Stimulated activated CD4-positive, alpha-beta T cell treated with anti-CD3 and anti-CD28 coated beads, TNF-alpha, amount 100 ng/mL, for 4 hours (primary cell): ENCODE measurements at places on chromosomes 7 and 10.

DNA sequence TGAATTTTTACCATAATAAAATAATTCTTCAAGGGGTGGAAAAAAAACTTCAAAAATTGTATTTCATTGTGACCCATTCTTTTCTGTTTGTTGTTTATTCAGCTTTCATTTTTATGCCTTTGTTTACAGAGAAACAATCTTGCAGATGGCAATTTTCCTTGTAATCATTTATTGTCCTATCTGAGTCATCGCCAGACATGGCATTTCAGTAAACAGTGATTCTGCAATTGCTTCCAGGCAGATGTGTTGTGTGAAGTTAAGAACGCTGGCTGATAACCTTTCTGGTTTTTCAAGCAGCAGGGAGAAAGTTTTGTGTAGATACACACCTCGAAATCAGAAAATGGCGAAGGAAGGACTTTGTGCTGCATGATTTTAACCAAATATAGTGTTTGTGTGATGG lies 80.7 kb upstream of the RPA3 start:
- DNase-seq = no peak

DNA sequence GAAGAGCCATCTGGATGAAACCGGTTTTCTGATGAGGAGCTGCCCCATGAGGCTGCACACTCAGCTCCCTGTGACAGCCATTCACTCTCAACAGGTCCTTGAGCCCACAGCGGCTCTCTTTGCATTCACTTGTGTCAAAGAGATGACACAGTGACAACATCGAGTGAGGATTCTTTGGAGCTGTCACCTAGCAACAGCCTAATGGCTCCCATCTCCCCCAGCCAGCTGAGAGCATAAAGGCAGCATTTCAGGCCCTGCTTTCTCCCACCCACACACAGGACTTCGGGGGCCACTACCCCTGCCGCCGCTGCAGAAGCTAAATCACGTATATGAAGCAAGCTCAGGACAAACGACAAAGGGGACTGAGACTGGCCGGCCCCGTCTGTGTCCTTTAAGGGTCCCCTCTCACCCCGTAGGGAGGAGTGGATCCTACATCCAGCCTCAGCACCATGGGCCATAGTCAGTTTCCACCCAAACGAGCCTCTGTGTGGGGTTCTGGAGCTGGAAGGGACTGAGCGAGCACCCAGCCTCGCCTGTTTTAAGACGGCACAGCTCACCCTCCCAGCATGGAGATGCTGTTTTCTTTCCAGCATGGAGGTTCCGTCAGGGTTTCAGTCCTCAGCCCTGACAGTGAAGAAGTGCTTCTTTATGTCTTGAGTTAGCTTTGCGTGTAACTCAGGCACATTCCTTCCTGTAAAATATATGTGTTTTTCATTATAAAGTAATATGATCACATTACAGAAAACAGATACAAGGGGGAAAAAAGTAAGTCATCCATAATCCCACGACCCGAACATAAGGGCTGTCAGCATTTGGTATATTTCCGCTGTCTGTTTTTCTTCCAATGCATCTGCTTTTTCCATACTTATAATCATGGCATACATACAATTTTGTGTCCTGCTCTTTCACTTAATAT lies 4.9 kb downstream of the CPA4 start:
- DNase-seq = no peak

DNA sequence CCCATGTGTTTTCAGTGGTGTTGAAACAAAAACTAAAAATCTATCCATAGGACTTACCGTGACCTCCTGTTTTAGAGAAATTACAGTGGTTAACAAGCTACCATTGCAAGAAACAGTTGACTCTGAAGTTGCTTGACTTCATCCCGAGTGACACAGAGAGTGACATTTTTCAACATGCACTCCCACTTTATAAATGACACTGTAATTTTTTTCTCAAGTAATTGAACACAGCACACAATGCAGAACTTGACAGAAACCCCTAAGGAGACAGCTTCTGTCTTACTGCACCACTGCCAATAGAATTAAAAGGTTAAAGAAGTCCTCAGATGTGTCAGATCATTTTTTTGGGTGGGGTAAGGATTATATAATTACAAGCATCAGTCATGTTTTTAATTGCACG lies 246.1 kb downstream of the CELF2 start:
- DNase-seq = no peak

GRCh38 chr7:132742189-132742612 lies 165.9 kb upstream of the PLXNA4 start:
- DNase-seq = no peak

- no peak for DNase-seq
Observed at GRCh38 chr7:141452911-141453310, 98.3 kb upstream of the AGK start.
